Omental fat pad (tissue), 4 donors: ENCODE measurements at places on chromosomes 3 and 15.

GRCh38 chr3:46856576-46857471 is 6.4 kb downstream of the MYL3 start:
- no peak for DNase-seq

GRCh38 chr3:45546716-45547701 is 47.5 kb upstream of the LIMD1 start:
- no peak for DNase-seq

GRCh38 chr15:22778796-22779195 is 7.6 kb upstream of the NIPA1 start:
- no peak for DNase-seq

DNA sequence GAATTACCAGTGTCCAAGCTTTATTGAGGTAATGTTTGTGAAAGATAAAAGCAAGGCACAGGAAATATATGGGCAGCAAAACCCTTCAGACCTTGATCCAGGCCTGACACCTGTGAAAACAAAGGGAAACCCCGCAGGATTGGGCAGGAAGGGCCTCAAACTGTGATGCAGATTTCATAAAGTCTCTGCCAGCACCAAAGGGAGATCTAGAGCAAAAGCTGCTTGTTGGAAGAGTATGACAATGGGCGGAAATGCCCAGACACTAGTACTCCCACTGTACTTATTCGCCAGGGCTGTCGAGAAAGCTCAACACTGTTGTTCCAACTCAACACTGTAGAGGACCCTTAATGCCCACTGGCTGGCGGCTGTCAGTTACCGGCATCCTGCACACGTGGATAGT is 207.9 kb downstream of the CD47 start:
- DNase-seq = no peak

DNA sequence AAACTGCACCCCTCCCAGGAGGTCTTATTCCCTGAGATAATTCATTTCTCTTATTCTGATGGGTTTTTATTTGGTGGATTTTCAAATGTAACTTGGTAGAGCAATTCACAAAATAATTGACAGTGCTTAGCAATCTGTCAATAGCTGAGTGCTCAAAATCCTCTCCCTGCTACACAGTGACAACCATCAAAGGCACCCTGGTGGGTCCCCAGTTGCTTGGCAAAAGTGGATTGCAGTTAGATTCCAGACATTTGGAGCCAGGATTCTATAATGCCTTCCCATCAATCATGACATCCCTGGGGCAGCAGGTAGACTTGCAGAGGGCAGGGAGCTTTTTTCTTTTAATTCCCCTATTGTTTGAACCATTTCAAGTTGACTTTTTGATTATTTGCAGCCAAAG is 59.0 kb downstream of the FHIT start:
- DNase-seq = no peak

DNA sequence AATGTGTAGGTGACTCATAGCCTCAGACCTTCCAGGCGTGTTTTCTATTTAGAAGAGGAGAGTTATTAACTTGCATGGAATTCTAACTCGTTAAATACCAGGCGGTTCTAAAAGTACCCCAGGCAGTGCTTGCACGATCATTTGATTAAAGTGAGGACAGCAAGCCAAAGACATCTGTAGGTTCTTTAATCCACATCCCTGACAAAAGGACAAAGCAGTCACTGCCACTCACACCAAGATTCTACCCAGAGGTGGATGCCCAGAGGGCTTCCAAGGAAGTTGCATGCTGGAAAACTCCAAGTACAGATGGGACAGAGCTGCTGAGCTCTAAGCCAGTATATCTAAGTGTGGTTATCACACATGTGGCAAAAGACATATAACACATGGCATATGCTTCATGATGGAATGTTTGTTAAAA is 372.1 kb downstream of the ROBO2 start:
- DNase-seq = no peak

GRCh38 chr3:159897331-159898075 is 91.1 kb upstream of the IL12A start:
- no peak for DNase-seq

DNA sequence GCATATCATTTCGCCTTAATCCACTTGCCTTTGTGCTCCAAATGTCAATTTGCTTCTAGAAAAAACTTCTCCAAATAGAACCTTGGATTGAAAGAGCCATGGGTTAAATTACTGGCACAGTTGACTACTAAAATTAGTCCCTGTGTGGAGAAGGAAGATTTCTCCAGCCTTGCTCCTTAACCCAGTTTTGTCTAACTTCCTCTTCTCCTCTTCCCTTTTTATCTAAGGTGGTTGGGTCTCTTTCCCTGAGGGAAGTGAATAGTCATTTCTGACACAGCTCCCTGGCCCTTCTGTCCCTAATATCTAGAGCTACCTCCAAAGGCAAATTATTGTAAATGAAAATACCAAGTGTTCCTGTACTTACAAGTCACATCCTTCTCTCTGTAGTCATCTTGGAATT is 527.9 kb upstream of the TBL1XR1 start:
- no peak for DNase-seq
